ENCODE measurements at places on chromosomes 6 and 20.

GRCh38 chr6:15585760-15586214 lies 77.0 kb downstream of the DTNBP1 start:
- no peak for DNase-seq

- no peak for DNase-seq
Measured at GRCh38 chr20:18005170-18005989, 36.6 kb downstream of the MGME1 start.

- no peak for DNase-seq
Measured at GRCh38 chr20:38303908-38304379, at the start of gene BPI. BPI (plus strand) TSS chr20:38304156; CDS start chr20:38304224, 68 bp downstream.

- no peak for DNase-seq
Measured at GRCh38 chr6:167233490-167233889, 57.6 kb upstream of the UNC93A start.

GRCh38 chr6:149755300-149756260 lies 6.0 kb downstream of the PCMT1 start:
- DNase-seq: no peak

Data from fibroblast of the conjunctiva (primary cell).